ENCODE measurements at places on chromosomes 4 and X.

- DNase-seq = no peak
Observed at GRCh38 chrX:153671589-153672530, 1.8 kb downstream of the PNCK start.

DNA sequence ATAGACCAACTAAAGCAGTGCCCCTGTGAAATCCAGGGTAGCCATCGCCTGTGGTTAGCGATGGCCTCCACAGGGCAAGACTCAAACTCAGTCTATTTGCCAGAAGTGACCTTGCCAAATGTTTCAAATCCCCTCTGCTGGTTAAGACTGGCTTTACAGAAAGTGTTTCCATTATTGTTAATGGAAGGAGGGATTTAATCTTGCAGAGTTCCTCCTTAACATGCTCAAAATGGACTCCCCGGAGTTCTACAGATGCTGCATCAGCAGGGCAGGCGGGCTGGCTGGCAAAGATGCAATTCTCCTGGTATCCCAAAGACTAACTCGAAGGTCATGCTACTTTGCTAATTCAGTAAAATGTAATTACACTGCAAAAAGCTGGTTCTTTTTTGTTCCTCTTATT, 313.0 kb upstream of the SLC7A11 start:
- DNase-seq = no peak

DNA sequence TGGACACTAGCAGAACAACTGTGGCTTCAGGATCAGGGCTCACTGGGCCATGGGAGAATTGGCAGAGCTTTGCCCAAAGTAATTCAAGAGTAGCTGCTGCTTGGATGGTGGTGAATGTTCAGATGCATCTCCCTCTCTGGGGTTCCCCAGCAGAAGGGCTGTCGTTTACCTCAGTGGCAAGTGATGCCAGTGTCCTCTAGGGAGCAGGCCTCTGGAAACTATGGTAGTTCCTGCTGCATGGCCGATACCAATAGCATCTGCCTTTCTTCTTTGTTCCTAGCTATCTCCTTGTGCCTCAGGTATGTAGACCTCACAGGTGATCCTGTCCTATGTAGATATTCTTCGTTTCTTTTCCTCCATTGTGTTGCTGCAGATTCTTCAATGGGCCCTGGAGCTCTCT, 26.4 kb downstream of the HMGB2 start:
- DNase-seq = no peak

DNA sequence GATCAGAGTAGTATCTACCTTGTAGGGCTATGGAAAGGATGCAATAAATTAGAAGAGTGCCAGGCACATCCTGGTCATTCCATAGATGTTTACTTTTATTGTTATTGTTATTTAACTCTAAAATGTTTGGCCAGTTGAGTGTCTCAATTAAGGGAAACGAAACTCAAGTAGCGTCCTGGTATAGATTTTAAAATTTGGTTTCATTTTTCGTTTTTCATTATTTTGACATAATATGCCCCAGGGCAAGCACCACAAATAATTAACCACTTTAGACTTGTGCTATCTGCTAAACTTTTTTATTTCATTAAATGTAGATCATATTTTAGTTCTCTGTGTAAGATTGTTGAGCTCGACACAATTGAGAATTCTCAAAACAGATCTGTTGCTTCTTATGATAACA, 179.7 kb upstream of the PRPS2 start:
- no peak for DNase-seq

GRCh38 chrX:21960569-21961541, 20.3 kb downstream of the SMS start:
- no peak for DNase-seq

GRCh38 chrX:140712413-140713173, 3.0 kb downstream of the LINC00632 start:
- peak; percentile 87 for DNase-seq

GRCh38 chrX:106894392-106894909, 8.7 kb downstream of the RIPPLY1 start:
- DNase-seq = no peak

- no peak for DNase-seq
Observed at GRCh38 chrX:63503541-63503940, 152.4 kb upstream of the SPIN4 start.

DNA sequence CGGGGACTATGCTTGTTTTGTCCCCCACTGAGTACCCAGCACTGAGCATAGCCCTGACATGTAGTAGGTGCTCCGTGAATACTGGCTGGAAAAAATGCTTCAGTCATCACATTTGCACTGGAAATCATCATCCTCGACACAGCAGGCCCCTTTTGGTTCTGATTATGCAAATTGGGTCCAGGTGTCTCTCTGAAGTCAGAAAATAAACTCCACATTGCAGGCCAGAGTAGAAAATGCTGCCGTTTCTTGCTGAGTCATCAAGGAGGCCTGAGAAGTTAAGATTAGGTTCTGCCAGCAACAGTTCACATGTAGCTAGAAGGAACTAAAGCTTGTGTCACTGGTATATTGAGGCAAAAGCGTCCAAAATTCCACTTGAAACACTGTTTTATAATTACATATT, 15.0 kb upstream of the STK32B start:
- DNase-seq = no peak

DNA sequence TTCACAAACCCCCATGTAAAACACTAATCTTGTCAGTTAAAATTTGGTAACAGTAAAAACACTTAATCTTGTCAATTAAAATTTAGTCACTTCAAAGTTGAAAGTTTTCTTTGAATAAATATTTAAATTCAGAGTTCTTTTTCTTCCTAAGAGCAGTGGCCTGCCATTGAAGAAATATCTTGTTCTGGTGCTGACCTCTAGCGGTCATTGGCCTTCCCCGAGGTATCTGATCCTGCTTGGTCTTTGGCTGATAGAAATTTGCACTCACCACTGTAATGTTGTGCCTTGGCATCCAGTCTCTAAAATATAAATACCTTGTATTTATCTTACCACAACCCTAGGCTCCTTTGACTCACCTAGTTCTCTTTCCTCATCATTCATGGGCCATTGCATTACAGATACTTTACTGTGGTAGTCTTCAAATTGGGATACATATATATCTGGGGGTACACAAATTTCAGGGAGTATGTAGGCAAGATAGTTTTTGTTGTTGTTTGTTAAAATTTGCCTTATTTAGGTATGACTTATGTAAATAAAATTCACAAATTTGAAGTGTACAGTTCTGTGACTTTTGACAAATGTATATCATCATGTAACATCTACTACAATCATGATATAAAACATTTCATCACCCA, 6.7 kb upstream of the ART3 start:
- DNase-seq = no peak

GRCh38 chr4:165738571-165738970, 134.5 kb upstream of the TLL1 start:
- no peak for DNase-seq

GRCh38 chr4:70674731-70675130, 8.4 kb upstream of the JCHAIN start:
- DNase-seq = no peak

- DNase-seq = no peak
Observed at GRCh38 chr4:25306518-25307057, 6.0 kb upstream of the ZCCHC4 start.

GRCh38 chr4:53309321-53310040, 56.4 kb downstream of the SCFD2 start:
- no peak for DNase-seq

- no peak for DNase-seq
Observed at GRCh38 chrX:7145454-7145853, 2.1 kb upstream of the STS start.

All from type B pancreatic cell (in vitro differentiated cells).